ENCODE measurements at places on chromosomes 5 and 9.

- DNase-seq = no peak
Observed at GRCh38 chr9:16398691-16399090, 471.8 kb downstream of the BNC2 start.

GRCh38 chr5:80712919-80713318 is 58.1 kb upstream of the DHFR start:
- DNase-seq = no peak

DNA sequence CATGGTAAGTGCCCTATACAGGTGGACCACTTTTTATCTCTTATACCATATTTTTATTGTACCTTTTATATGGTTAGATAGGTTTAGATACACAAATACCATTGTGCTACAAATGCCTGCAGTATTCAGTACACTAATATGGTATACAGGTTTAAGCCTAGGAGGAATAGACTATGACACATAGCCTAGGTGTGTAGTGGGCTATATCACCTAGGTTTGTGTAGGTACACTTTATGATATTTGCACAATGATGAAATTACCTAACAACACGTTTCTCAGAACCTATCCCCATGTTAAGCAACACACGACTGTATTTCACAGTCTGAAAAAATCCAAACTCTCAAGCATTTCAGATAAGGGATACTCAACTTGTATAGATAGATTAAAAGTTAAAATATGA is 9.6 kb upstream of the PHF24 start:
- no peak for DNase-seq

- peak; percentile 89 for DNase-seq
Observed at GRCh38 chr9:89781838-89782540, 177.2 kb downstream of the GADD45G start.

DNA sequence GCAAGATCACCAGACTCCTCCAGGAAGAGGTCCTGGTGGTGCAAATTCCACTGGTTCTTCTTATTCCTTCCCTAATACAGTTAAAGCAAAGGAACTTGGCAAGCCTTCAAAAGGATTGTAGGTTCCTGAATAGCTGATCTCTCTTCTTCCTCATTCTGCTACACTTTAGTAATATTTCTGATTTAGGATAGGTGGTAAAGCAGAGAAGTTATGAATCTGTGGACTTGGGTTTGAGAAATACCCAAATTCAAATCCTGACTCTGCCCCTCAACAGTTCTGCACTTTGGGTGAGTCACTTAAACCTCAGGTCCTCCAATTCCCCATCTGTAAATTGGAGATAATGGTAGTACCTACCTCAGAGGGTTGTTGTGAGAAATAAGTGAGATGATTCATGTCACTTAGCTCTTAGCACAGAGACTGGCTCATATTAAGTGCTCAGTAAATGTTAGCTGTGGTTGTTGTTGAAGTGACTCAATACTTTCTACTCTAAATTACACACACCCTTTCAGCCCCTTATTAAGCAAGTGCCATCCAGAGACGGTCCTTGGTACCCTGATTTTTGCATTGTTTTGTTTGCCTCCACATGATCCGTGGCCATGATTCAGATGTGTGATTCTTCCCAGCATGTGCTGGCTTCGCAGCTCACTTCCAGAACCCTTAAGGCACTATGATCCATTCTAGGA is 5.2 kb downstream of the SH3RF2 start:
- DNase-seq = peak; percentile 43

DNA sequence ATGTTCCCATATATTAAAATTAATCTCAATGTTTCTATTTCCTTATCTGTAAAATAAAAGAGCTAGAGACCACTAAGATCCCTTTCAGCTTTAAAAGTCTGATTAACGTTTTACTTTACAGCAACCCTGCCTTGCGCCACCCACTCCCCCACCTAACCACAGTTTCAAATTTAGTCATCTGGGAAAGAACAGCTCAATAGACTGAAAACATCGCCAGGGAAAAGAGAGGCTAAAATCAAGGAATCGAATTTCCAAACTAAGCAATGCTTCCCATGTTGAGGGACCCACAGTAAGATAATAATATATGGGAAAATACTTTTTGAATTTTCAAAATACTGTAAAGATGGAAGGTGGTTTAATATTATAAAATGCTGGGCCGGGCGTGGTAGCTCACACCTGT is 6.6 kb downstream of the SAXO1 start:
- no peak for DNase-seq

DNA sequence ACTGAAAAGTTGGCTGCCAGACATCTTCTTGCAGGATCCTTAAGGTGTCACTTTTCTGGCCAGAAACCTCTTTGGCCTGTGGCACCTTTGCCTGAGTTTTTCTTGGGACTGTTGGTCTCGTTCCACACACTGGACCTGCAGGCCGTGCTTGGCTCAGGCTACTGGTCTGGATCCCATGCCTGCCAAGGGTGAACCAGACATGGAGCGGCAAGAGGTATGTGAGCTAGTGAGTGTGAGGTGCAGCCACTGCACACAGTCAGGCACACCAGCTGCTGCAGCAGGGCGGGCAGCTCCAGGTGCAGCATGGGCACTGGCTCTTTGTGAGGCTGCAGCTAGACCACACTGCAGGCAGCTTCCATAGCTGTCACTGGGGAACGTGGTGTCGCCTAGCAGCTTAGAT is 47.9 kb downstream of the NDUFAF2 start:
- DNase-seq = no peak

DNA sequence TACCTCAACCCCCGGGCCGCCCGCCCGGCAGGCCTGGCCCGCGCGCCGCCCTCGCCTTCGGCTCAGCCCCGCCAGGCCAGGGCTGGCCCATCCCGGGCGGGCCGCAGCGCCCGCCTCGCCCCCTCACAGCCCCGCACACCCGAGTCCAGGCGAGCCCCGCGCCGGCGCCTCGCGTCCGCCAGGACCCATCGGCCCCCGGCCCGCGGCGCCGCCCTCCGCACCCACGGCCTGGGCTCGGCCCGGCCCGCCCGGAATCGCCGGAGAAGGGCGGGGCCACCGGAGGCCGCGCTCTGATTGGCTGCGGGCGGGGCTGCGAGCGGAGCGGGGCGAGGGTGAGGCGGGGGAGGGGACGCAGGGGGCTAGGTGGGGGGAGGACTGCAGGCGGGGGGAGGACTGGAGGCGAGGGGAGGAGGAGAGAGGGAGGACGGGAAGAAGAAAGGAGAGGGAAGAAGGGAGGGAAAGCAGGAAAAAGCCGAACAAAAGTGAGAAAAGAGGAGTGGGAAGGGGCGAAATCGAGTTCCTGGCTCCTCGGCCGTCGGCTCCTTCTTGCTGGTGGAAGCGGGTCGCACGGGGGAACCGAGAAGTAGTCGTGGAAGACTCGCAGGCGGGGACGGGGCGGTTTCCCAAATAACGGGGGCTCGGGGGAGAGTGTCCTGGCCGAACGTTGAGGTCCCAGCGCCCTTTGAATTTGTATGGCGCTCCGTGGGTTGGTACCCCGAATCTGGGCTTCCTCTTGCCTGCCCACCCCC is 472 bp upstream of the UBTD2 start:
- peak; percentile 89 for DNase-seq

DNA sequence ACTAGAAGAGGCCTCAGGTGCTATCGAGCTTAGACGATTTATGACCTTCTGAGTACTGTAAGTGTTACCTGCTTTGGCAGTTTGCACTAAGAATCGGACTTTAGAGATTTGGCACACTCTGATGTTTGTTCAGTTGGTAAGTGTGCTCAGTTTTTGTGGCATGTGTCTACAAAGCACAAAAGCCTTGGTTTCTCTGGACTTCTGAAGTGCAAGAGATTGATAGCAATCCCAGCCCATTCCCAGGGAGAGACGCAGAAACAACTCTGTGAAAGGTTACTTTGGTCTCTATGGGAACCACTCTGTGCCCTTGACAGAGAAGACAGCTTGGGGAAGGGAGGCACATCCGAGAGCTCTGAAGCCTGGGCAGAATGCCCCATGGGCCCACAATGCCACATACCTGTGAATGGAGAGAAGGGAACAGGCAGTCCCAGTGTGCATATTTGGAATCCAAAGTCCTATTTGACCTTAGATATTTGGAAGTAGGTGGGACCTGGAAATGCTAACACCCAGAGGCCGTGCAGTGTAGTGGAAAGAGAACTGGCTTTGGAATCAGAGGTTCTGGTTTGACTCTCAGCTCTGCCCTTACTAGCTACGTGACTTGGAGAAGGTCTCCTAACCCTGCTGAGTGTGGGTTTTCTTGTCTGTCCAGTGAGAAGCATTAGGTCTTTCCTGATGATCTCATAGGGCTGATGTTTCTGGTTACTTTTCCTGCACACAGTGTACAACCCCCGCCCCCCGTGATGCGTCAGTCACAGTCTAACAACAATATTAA is 194.3 kb upstream of the VLDLR start:
- no peak for DNase-seq

GRCh38 chr5:115686051-115686737 is 60.4 kb upstream of the TMED7 start:
- DNase-seq = no peak

DNA sequence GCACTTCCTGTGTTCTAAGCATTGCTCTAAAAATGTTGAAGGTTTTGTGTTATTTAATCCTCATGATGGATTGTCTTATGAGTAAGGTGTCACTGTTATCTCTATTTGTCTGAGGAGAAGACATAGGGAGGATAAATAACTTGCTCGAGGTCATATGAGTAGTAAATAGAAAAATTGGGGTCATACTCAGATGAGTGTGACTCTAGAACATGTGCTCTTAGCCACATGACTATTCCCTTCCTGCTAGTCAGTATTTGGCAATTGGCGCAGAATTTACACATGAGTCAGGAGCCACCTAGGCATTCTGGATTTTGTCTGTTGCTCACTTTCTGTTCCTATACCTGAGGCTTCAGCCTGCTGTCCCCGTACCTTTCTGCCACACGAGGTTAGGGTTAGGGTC is 234.6 kb upstream of the CD180 start:
- DNase-seq = no peak

GRCh38 chr5:33105521-33105941 is 335.2 kb upstream of the TARS1 start:
- DNase-seq = no peak

DNA sequence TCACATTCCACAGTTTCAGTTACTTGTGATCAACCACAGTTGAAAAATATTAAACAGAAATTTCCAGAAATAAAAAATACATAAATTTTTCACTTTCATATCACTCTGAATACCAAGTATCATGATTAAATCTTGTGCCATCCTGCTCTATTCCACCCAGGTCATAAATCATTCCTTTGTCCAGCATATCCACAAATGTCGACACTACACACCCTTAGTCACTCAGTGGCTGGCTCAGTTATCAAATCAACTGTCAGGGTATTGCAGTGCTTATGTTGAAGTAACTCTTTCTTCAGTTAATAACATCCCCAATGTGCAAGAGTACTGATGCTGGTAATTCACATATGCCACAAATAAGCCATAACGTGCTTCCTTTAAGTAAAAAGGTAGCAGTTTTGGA is 115.7 kb downstream of the FBXL17 start:
- no peak for DNase-seq

GRCh38 chr9:134320126-134320867 is 6.0 kb upstream of the RXRA start:
- DNase-seq = no peak

GRCh38 chr9:20331095-20331685 is 291.1 kb downstream of the MLLT3 start:
- no peak for DNase-seq

GRCh38 chr5:147483961-147484707 is 25.7 kb downstream of the DPYSL3 start:
- DNase-seq = peak; percentile 20

DNA sequence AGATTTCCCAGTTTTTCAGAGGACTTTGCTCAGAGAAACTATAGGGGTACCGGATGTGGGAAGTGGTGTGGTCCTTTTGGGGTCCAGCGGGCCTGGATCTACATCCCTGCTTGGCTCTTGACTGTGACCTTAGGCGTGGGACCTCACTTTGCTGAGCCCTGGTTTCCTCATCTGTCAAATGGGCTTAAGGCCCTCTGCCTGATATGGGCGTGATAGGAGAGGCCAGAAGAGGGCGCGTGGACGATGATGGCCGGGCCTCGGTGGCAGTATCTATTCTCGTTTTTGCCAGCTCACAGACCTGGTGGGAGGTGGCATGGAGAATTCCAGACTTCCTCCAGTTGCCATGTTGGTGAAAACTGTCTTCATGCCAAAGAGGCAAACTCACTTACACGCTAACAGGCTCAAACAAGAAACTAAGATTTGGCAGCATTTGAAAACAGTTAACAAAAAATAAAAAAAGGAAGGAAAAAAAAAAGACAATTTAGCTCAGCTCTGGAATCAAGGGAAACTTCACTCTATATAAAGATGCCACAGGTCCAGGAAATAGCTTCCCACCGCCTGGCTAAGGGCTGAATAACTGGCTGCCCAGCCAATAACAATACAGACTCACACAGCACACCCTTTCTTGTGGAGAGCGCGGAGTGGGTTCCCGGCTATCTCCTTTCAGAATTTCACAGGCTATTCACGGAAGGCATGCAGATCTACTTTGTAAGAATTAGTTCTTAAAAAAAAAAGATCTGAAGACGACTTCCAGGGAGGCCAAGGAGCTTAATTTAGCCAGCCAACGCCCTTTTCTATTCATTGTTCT is 1.7 kb downstream of the SH3PXD2B start:
- DNase-seq = no peak

DNA sequence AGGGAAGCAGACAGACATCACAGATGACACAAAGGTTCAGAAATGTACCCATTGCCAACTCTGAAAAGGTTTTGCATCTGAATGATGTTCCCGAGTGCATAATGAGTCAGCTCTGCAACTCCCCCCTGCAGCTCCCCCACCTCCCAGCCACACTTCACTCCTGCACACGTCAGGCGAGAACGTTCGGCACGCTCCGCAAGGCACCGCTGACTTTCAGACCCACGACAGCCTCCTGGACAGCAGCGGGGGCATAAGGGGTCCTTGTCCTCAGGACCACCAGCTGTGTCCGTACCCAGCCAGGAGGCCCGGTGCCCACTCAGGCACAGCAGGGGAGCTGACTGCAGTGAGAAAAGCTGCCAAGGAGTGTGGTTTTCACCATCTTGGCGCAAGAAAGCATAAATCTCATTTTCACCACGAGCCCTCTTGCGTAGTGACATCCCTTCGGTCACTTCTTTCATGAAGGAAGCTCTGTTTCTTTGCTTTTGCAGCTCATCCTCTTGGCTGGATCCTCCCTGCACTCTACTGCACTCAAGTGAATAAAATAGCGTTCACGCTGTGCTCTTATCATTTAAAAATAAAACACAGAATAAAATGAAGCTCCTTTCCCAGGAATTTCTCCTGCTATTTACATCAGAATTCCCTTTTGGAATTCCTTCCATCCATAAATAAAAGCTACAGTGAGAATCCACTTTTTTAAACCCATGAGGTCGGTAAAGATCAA is 9.9 kb downstream of the GFPT2 start:
- no peak for DNase-seq

- no peak for DNase-seq
Observed at GRCh38 chr9:37668116-37668601, 17.4 kb downstream of the FRMPD1 start.

DNA sequence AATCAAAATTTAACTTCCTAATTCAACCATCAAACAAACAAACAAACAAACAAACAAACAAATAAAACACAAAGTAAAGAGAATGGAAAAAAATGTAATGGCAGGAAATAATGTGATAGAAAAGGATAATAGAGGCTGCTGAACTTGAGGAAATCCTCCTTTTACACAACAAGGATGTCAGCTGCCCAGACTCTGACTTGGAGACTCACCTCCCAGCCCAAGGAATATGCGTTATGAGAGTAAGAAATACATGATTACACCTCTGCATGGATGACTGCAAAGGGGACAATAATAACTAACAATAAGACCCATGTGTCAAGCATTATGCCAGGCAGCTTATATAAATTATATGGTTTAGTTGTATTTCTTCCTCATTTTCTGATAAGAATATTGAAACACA is 46.6 kb upstream of the JAK2 start:
- DNase-seq = peak; percentile 62
